ENCODE measurements at places on chromosomes 4 and X. TPM values are rescaled to one million over a fixed set of nuclear protein-coding genes. Genes with fewer than 3 reads are reported as not detected.

DNA sequence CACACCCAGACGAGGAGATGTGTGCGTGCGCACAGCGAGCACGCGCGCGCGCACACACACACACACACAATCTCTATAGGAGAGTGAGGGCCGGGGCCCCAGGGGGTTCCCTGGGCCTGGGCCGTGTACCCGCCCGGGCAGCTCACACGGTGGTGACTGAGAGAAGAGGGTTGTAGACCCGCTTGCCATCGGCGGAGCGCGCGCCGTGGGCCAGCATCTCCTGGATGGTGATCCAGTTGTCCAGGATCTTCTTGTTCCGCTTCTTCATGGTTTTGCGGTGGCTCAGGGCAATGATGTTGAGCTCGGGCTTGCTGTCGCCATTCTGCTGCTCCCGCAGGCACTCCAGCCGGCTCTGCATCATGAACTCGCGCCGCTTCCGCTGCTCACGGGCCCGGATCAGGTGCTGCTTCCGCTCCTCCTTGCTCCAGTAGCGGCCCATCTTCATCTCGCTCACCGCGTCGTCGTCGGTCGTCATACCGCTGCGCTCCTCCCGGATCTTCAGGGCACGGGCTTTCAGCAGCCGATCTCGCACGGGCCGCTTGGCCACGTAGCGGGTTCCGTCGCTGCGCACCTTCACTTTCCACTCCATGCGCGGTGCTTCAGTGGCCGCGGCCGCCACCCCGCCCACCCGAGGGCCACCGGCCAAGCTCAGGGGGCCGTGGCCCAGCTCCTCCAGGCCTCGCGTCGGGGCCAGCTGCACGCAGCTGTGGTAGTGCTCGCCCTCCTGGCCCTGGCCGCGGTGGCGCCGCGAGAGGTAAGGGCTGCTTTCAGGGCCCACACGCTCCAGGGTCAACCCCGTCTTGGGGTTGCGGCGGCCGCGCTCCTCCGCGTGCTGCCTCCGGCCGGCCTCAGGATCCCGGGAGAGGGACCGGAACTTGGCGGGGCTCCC is 9.0 kb downstream of the SSR4 start:
- H3K27ac ChIP-seq: no peak overlapping the region
- H3K27me3 ChIP-seq: no peaks in the 10 kb centered on the region
- H3K4me1 ChIP-seq: no peaks in the 10 kb centered on the region
- no peak for DNase-seq

Gene CTAG1B
- not detected for total RNA-seq

Gene SPANXN3
- not detected for total RNA-seq

Gene RHOXF2B
- not detected for total RNA-seq

Gene ADGRG4
- not detected for total RNA-seq

Gene EGF
- total RNA-seq: 2.1 TPM

GRCh38 chrX:22699581-22700091 is 300.1 kb upstream of the DDX53 start:
- no peaks in the 10 kb centered on the region for H3K4me1 ChIP-seq
- no peak for DNase-seq
- no peaks in the 10 kb centered on the region for H3K36me3 ChIP-seq

Gene SCML1
- total RNA-seq: 11.6 TPM

GRCh38 chrX:153430796-153431195 is 15.1 kb downstream of the TREX2 start:
- DNase-seq: no peak
- no peaks in the 10 kb centered on the region for H3K4me1 ChIP-seq
- no peak overlapping the region for H3K4me3 ChIP-seq
- H3K27ac ChIP-seq: no peak overlapping the region
- no peaks in the 10 kb centered on the region for H3K27me3 ChIP-seq
- H3K36me3 ChIP-seq: no peaks in the 10 kb centered on the region

Gene SULT1B1
- 4.4 TPM for total RNA-seq

- H3K27ac ChIP-seq: no peak overlapping the region
- H3K36me3 ChIP-seq: peaks cover 80% of the 10 kb centered on the region
- H3K27me3 ChIP-seq: no peaks in the 10 kb centered on the region
These were observed 37.8 kb downstream of the ADD1 start for GRCh38 chr4:2881431-2881830.

DNA sequence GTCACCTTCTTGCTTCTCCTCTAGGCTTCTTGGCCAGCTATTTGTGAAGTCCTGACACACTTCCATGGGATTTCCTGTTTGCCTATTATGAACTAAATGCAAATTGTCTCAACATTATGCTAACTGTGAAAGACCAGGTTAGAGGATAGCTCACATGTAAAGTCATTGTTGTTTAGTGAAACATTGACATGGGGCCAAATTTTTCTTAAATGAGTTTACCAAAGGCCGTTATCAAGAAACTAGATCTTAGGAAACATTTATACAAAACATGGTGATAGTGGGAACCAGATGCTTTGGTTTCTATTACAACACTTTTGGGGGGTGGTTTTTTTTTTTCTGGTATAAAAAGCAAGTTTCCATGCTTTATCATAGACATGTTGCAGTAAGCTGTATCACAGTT is 466.8 kb upstream of the FAM241A start:
- no peak overlapping the region for H3K4me3 ChIP-seq
- no peak for DNase-seq
- no peaks in the 10 kb centered on the region for H3K4me1 ChIP-seq
- H3K27me3 ChIP-seq: no peaks in the 10 kb centered on the region
- H3K27ac ChIP-seq: no peak overlapping the region

DNA sequence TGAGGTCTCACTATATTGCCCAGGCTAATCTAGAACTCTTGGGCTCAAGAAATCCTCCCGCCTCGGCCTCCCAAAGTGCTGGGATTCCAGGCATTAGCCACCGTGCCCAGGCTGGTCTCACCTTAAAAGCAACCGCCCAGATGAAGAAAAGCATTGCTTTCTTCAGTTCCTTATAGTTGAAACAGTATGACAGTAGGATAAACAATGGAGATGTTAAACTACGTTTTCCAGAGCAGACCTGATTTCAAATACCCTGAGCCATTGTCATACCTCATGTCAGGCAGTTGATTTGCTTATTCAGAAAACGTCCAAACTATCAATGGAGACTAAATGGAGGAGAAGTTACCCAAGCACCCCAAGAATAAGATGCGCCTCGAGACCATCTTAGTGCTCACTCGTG is 26.3 kb upstream of the TMEM131L start:
- no peak overlapping the region for H3K27ac ChIP-seq
- H3K4me3 ChIP-seq: peak overlapping the region; percentile 31
- H3K36me3 ChIP-seq: no peaks in the 10 kb centered on the region
- H3K4me1 ChIP-seq: peaks cover 19% of the 10 kb centered on the region
- DNase-seq: no peak
- no peaks in the 10 kb centered on the region for H3K27me3 ChIP-seq

- no peak for DNase-seq
- H3K27me3 ChIP-seq: no peaks in the 10 kb centered on the region
- H3K36me3 ChIP-seq: no peaks in the 10 kb centered on the region
- H3K4me3 ChIP-seq: no peak overlapping the region
These were observed 25.9 kb downstream of the COL25A1 start for GRCh38 chr4:109276482-109277095.

- peaks cover 3% of the 10 kb centered on the region for H3K4me1 ChIP-seq
- no peaks in the 10 kb centered on the region for H3K27me3 ChIP-seq
- peaks cover 65% of the 10 kb centered on the region for H3K36me3 ChIP-seq
- peak; percentile 15 for DNase-seq
These were observed 53.6 kb downstream of the FIP1L1 start for GRCh38 chr4:53431052-53431451.

DNA sequence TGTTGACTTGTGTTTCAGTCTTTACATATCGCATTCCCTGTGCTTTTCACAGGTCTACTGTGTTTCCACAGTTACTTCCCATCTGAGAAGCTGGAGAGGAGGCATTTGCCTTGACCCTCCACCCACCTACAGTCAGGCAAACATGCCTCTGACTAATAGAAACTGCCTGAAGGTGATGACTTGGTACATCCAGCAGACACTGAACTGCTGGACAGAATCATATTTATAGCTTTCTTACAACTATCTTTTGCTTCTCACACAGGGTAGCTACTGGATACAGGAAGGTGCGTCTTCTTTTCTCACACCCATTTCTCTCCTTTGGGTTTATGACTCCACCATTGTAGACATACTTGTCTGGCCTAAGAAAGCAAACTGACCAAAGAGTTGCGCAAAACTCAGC is 58.0 kb downstream of the VGLL1 start:
- H3K27ac ChIP-seq: no peak overlapping the region
- DNase-seq: no peak
- H3K27me3 ChIP-seq: no peaks in the 10 kb centered on the region
- H3K4me1 ChIP-seq: peaks cover 37% of the 10 kb centered on the region
- H3K4me3 ChIP-seq: no peak overlapping the region
- no peaks in the 10 kb centered on the region for H3K36me3 ChIP-seq

- H3K27ac ChIP-seq: no peak overlapping the region
- H3K4me1 ChIP-seq: no peaks in the 10 kb centered on the region
These were observed 242.9 kb upstream of the PITX2 start for GRCh38 chr4:110865611-110866259.
